ENCODE measurements at places on chromosomes 7 and 10.
A peak's percentile ranks its signal among the peaks of the same experiment; 100 is the strongest.

DNA sequence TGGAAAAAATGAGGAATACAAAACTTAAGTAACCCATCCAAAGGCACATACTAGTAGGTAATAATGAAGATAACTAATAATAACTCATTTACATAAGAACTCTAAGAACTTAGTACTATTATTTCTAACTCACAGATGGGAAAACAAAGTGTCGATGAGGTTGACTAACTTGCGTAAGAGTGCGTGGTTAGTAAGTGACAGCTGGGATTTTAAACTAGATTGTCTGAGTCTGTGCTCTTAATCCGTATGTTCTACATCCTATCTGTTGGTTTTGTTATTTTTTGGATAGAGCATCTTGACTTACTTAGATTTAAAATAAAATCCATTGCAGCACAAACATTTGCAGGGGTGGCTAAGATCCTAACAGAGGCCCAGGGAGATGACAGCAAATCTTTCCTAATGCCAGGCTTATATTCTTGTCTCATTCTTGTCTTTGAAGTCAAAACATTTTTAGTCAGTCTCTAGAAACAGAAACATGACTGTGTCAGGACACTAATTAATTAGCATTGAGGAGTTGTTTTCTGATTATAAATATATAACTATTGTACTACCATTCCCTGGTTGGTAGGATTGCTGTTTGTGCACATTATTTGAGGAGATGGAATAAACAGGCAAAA, 11.7 kb downstream of the RPA3 start:
- DNase-seq: no peak

- no peak for DNase-seq
Observed at GRCh38 chr7:88666626-88667025, 92.9 kb upstream of the ZNF804B start.

- no peak for DNase-seq
Observed at GRCh38 chr7:30566596-30566995, 28.1 kb upstream of the GARS1 start.

DNA sequence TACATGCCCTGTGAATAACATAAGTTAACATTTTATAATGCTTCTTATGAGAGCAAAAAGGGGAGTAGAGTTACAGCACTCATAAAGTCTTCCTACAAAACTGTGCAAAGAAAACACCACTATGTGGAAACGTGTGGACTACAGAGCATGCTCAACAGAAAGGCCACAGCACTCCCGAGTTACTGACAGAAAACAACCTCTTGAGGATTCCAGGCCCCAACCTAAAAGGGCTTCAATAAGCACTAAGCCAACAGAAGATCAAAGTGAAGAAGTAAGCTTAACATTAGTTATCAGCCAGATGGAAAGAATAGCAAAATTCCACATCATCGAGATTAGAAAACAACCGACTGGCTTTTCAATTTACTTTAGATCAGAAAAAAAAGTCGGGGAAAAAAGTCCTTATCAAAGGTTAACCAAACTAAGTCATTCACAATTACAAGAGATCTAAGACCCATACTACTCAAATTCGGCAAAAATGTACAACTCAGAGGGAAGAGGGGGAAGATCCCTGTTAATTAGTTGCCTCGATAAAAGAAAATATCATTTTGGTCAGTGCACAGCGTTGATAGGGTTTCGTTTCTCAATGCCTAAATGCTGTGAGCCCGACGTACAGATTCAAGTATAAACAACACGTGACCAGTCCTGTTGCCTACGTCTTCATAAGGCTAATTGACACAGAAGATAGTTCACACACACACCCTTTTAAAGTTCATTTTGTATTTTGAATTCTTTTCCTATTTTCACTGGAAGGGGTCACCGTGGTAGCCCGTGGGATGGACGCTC, 1.4 kb downstream of the KBTBD2 start:
- DNase-seq: peak; percentile 32

DNA sequence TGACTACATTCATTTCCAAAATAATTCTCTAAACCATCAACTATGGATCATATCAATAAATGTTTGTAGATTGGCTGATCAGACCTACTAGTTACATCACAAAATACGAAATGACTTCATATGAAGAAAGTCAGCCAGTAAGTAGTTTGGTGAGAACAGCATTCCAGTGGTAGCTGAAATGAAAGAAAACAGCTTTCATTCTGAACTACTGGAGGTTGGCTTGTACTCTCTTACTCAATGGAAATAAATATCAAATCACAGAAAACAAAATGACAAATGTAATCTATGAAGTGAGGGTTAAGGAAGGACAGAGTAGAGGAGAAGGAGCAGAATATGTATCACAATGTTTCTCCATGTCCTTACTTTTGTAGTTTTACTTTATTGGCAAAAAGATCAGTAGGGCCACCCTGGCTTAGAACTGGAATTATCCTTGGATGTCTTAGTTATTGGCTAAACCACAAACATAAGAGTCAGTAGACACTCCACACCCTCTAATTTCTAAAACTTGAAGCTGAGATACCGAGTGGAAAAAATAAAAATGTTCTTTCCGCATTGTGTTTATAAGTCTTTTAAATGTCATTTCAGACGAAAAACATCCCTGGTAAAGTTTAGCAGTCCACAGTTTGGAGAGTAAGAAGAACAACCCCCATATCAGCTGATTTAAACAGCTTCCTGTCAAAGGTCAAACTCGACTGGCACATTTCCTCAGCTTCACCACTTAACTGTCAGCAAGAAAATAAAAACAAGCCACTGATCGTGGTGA, 74.0 kb upstream of the DGKI start:
- DNase-seq: no peak

DNA sequence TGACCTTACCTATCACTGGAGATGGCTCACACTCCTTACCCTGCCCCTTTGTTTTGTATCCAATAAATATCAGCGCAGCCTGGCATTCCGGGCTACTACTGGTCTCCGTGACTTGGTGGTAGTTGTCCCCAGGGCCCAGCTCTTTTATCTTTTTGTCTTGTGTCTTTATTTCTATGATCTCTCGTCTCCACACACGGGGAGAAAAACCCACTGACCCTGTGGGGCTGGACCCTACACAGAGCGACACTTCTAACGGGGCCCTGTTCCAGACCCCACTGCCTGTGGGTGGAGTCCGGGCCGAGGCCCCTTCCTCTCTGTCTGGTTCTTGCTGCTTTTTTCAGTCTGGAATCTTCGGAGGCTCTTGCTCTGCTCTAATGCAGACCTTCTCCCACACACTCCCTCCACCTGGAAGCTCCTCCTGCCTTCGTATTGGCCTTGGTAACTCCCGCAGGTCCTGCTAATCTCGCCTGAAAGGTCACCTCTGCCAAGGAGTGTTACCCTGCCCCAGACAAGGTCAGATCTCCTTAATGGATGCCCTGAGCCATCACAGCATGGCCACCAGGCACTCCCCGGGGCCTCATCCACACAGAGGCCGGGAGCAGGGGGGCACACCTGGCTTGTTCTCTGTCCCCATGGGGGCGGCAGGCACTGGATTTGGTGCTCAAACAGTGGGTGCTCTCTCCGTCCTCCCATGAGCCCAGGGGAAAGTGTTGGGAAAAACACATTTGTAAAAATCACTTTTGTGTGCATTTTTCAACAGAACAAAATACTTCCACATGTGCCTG, 531.7 kb downstream of the PTPRN2 start:
- no peak for DNase-seq

GRCh38 chr7:86629-87028, 105.7 kb upstream of the FAM20C start:
- DNase-seq: no peak

- no peak for DNase-seq
Observed at GRCh38 chr10:90319188-90319914, 538.5 kb downstream of the HTR7 start.

DNA sequence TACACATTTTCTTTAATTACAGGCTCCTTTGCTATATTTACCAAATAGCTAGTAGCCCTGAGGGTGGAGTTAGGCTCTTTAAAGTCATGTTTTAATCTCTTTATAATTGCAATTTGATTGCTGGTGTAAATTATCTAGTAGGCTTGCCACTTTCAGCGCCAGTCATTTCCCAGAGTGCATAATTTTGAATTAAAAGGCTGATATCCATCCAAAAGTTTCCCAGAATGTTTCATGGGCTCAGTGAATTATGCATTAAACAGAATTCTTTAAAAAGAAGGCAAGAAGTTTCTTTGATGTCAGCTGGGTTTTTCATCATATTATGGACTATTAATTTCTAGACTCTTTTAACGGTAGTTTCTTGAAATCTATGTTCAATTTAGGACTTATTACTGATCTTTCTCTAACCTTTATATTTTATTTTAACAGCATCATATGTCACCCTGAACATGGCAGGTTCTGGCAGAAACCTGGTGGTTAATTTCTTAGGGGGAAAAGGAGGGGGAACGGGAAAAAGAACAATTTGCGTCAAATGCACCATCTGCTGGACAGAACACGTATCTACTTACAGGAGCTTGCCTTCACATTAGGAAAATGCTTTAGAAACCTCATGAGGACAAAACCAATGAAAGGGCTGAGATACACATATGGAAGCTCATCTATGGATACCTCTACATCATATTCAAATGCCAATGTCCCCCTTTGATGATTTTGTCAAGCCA, 171.1 kb downstream of the GRM3 start:
- no peak for DNase-seq

DNA sequence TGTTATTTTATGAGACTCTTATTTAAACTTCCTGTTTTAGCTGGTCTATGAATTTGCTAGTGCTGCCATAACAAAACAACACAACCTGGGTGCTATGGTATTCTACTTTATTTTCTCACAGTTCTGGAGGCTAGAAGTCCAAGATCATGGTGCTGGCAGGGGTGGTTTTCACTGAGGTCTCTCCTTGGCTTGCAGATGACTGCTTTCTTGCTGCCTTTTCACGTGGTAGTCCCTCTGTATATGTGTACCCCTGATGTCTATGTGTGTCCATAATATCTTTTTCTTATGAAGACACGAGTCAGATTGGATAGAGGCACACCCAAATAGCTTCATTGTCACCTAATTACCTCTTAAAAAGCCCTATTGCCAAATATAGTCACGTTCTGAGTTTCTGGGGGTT, 270.5 kb downstream of the BMPER start:
- no peak for DNase-seq

GRCh38 chr7:87935384-87935706, 1.3 kb downstream of the ADAM22 start:
- peak; percentile 6 for DNase-seq

DNA sequence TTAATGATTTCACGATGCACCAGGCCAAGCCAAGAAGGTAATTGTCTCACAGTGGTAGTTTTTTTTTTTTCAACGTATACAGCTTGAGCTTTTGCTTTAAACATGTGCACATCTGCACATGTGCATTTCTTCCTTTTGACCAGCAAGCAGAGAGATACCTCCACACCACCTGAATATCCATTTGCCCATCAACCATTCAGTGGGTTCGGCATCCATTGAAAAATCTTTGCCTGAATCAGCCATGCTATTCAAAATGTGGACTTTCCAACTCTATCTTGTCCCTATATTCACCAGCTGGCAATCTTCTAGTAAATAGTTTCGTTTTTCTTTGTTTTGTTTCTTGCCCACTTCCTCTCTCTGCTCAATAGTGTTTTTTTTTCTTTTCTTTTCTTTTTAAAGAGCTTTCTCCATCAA, 7.7 kb upstream of the TRA2A start:
- DNase-seq: no peak

DNA sequence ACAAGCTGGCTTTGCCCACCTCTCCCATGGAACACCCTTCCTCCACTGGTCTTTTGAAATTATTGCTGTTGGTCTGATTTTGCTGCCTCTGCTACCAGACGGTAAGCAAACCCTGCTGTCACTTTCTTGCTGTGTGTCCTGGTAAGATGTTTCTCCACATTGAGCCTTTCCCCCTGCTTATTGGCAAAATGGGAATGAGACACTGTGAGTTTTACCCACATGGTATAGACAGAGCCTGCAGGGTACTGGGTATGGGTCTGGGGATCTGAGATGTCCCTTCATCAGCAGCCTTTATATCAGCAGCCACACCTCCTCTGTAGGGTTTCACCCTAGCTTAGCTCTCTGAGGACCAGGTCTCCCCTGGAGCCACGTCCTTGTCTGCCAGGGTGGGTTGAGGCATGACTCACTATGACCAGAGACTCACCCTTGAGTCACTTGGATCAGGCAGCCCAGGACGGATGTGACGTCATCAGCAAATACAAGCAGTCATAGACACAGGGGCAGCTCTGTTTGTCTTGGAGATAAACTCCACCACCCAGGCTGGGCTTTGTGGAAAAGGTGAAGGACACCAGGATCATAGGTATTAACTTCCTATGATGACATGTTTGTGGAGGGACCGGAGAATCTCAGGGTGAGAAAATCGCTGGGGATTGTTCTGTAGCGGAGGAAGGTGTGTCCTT, 17.9 kb upstream of the BAIAP2L1 start:
- peak; percentile 10 for DNase-seq

GRCh38 chr10:59709395-59710125, at the start of gene SLC16A9:
SLC16A9 (minus strand) TSS chr10:59709850; CDS start chr10:59684291, 25,559 bp downstream.
- DNase-seq: no peak

DNA sequence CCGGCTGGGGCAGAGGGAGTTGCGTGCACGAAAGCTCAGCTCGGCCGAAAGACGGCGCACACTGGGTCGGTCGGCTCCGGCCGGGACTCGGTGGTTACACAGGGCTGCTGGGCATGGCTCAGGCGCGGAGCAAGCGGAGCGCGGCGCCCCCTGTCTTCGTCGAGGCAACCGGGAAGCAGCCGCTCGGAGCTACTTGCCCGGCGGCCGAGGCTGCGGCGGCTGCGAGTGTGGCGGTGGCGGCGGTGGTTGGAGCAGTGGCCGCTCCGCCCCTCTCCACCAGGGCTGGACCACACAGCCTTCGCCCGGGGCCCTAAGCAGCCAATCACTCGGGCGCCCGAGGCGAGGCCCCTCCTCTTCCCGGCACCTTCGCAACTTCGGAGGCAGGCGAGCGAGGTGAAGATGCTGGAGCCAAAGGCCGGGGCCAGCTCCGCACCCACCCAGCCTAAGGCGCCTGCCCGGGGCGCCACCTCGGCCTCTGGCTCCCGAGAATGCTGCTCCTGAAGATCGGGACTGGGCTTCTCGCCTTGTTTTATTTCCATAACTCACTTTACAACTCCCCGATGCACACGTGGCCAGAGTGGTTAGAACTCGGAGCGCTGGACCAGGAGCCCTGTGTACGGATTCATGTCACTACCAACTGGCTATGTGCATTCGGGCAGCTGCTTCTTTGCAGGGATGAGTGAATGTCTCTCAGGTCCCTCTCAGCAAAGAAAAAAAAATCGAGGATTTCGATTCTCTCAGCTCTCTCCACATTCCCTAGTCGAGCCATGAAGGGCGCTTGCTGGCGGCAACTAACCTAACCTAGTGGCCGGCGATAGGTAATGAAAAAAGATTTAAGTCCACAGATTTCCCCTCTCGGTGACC, at the start of gene TLL2:
Gene TLL2 (minus strand): TSS at position 229 of the 864 bp plus-strand sequence. CDS start 241 bp downstream, outside the sequence.
- DNase-seq: peak; percentile 63

DNA sequence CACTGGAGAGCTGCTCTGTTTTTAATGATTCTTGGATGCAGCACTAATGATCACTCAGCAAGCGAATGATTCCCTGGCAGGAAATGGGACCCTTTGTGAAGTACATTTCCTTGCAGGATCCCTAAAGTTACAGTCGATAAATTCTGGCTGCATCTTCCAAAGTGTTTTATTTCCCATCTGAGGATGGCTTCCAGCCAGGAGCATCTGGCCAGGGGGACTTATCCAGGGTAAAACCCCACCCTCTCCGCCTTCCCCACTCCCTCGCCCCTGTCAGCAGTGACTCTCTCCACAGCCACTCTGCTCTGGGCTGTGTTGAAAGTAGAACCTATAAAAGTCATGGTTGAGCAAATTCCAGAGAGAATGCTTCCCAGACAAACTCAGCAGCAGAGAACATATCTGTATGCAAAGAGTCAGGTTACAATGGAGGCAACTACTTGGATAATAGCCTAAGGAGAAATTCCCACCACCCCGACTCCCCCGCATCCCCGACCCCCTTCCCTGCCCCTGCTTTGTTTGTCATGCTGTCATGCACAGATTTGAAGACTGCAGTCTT, 111.0 kb upstream of the ANLN start:
- DNase-seq: no peak

All from CD4-positive, alpha-beta T cell treated with Interleukin-17A for 4 hours (primary cell).